Pulmonary artery endothelial cell (primary cell): ENCODE measurements at places on chromosomes 16 and 17. TPM values are rescaled to one million over a fixed set of nuclear protein-coding genes. Genes with fewer than 3 reads are reported as not detected.
A peak's percentile ranks its signal among the peaks of the same experiment; 100 is the strongest.

GRCh38 chr16:35221482-35222185 lies 1762.2 kb downstream of the TP53TG3F start:
- DNase-seq = no peak

The TLCD2 gene
- 1.7 and 1.9 TPM in 2 replicates for total RNA-seq

The CD300H gene
- not detected in 2 replicates for total RNA-seq

The EPOP gene
- 2.6 and 4.2 TPM in 2 replicates for total RNA-seq

DNA sequence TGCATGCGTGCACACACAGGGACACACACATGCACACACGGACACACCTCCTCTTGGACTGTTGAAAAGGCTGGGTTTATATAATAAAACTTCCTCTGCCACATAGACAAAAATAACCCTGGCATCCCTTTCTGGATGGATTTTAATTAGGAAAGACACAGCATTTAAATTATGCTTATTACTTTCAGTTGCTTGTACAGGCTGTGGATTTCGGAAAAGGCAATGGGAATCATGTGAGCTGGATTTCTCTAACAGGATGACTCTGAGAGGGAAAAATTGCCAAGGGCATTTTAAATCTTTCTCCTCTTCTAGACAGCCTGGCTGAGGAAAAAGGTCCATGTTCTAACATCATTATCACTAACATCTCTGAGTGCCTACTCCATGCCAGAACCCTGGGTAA lies 75.9 kb downstream of the HLF start:
- DNase-seq = no peak

- no peak for DNase-seq
Measured at GRCh38 chr17:61416211-61416539, 16.5 kb downstream of the TBX2 start.

The TMIGD1 gene
- not detected in 2 replicates for total RNA-seq

The CLEC3A gene
- total RNA-seq = not detected in 2 replicates

GRCh38 chr17:62059414-62059813 lies 5.7 kb downstream of the MED13 start:
- DNase-seq = no peak

The ACSF3 gene
- total RNA-seq = 27.5 and 32.2 TPM in 2 replicates

The LPCAT2 gene
- 22.9 and 46.5 TPM in 2 replicates for total RNA-seq

The TRPV3 gene
- total RNA-seq = not detected in 2 replicates

- DNase-seq = no peak
Measured at GRCh38 chr16:51538707-51539498, 387.8 kb upstream of the SALL1 start.

DNA sequence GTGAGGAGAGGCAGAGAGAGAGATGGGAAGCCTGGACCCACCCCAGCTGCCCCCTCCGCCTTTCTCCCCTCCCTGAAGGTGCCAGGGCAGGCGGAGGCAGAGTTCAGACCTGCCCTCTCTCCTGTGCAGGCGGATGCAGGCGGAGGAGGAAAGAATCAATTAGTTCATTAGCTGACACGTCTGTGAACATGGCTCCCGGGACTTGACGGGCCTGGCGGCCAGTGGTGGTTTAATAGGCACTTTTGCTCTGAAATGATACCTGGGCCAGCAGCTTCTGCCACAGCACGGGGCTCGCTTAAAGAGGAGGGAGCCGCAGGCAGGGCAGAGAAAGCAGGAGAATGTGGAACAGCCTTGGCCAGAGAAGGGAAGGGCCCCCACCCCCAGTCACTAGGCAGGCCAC lies 98.1 kb downstream of the SDK2 start:
- DNase-seq = no peak

GRCh38 chr16:70713342-70713741 lies 27.5 kb upstream of the MTSS2 start:
- DNase-seq = no peak

DNA sequence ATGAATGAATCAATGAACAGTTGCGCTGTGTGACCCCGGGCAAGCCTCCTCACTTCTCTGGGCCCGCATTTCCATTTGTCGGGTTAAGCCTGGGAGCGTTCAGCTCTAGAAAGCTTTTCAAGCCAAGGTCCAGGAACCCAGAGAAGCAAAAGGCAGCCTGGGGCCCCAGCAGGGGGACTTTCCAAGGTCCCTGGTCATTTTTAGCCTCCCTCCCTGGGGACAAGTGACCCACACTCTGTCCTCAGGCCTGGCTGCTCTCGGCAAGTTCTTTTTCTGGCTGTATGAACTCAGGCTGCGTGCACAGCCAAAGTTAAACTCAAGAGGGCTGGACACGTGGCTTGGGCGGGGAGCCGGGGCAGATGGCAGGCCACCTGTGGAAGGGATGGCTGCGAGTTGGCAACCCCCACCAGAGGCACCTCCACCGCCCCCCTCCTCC lies 41.4 kb upstream of the CIBAR2 start:
- DNase-seq = no peak

GRCh38 chr17:50949128-50949988 lies 83.2 kb upstream of the TOB1 start:
- DNase-seq = no peak

The OTOA gene
- total RNA-seq = 0.11 TPM in 1 of 2 replicates, not detected in the other

DNA sequence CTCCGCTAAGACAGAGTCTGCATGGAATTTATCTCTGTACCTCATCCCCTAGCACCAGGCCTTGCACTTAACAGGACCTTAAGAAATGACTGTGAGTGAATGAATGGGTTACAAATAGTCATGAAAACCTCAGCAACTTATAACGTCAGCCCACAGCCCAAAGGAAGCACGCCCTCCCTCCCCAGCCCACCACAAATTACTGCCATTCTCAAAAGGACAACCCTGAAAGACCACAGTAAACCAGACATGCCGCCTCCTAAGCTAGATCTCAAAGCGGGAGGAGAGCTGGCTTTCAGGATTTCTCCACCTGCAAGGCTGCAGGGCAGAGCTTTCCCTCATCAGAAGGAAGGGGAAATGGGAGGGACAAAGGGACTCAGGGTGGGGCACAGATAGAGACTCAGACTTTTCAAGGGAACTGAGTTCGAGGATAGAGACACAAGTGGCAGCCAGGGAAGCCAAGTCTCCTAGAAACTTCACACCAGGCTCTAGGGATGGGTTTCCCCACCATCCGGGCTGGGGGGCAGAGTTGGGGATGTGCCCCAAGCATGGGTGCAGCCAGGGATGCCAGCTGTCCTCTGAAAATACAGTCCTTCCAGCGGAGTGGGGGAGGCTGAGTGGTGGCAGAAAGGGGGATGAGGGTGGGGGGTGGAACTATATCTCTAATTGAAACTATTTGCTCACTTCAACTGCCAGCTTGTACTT lies 56.7 kb downstream of the PLXDC1 start:
- no peak for DNase-seq

DNA sequence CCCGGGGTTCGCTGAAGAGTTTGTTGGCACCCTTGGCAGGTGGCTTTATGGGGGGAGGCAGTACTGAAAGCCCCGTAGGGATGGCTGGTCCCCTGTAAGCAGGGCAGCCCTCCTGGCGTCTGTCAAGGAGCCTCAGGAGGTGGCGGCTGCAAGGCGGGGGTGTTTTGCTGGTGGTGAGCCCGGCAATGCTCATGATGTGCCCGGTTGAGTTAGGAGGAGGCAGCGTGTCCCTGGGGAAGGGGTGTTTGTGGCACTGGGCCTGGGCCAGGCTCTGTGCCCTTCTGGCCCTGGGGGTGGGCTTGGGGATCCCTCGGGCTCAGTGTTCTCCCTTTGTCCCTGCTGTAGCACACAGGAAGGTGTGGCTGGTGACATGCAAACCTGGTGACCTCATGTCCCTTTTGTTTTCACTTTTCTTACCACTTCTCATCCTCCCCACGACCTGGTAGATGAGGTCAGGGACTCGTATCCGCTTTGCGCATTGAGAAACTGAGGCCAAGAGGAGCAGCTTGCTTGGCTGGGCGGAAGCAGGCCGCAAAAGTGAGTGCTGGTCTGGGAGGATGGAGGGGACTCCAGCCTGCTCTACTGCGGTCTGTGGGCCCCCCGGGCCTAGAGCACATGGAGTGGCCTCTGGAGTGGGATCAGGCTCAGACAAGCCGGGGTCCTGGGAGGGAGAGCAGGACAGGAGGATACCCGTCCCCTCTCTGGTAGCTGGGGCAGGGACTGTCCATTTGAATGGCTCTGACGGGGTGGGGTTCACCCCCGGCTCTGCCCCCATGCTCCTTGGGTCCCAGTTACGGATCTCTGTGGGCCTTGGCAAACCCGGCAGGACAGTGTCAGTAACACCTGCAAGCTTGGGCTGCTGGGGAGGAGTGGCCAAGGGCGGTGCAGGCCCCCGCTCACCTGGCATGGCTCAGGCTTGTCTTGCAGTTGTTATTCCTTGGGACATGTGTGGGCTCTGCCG lies 2.2 kb downstream of the SNN start:
- no peak for DNase-seq

The NPIPB13 gene
- 0.46 and 1.4 TPM in 2 replicates for total RNA-seq

The DLG4 gene
- total RNA-seq = 11.3 and 12.5 TPM in 2 replicates

GRCh38 chr17:81043725-81044427 lies 8.9 kb downstream of the BAIAP2 start:
- no peak for DNase-seq

DNA sequence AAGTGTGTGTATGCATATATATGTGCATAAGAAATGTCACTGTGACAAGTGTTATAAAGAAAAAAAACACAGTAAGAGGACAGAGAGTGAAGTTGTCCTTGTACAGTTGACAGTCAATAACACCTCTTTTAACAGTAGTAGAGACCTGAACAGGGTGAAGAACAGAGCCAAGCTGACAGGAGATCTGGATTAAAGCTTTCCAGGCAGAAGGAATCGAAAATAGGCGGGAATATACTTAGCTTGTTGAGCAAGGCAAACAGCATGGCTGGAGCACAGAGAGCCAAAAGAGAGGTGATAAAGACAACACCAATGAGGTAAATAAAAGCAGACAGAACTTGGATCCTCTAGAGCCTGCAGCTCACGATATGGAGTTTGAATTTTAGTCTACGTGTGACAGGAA lies 64.8 kb downstream of the KANSL1 start:
- no peak for DNase-seq

GRCh38 chr17:42536048-42536371 lies at the start of gene NAGLU:
NAGLU (plus strand) TSS chr17:42536241; CDS start chr17:42536273, 32 bp downstream.
- peak; percentile 58 for DNase-seq

DNA sequence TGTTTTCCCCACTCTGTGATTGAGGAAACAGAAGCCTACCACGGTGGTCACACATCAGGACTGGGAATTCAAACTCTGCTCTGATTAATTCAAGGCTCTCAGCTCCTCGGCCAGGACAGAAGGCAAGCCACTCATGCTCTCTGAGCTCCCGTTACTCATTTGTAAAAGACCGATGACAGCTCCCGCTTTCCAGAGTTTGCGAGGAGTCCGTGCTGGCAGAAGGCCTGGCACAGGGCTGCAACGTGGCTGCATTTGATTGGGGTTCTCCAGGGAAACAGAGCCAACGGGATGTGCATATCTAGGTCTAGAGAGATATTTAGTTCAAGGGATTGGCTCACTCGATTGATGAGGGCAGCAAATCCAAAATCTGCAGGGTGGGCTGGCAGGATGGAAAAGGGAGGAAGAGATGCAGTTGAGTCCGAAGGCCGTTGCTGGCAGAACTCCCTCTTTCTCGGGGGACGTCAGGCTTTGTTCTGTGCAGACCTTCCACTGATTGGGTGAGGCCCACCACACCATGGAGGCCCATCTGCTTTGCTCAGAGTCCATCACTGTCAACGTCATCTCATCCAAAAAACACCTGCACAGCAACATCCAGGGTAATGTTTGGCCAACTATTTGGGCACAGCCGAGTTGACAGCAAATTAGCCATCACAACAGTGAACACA lies 215.5 kb upstream of the RPL38 start:
- DNase-seq = no peak

DNA sequence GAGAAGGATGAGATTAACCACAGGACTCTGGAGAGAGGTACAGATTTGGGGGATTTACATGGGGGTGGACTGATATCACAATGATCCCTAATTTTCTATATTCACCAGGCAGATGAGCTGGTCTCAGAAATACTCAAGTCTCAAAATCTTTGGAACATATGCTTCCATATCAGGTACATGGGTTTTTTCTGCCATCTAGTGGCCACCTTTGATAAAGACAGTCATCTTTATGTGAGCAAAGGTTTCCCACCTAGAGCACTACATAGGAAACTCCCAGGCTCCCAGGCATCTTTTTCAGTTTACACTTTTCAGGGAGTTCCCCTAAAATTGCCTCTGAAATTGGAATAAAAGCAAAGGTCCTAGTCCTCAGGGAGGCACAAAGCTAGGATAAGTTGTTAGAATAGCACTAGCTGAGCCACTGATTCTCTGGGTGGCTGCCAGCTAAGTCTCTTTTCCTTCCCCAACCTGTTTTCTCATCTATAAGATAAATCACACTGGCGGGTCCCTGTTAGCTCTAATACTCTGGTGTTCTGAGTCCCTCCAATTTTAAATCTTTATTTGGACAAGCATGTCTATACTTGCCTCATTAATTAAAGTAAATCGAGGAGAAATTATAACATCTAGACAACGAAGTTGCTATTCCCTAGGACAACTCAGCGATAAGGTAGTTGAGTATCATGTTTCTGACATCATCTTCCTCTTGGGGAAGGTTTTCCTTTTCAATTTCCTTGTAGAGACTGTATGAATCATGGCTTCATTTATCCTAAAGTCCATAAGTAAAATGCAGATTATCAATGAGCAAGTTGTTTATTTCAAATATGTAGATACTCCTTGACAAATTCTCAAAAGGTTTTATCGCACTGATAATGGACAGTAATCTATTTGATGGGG lies 19.0 kb upstream of the MON1B start:
- peak; percentile 20 for DNase-seq

- no peak for DNase-seq
Measured at GRCh38 chr16:70156207-70156978, 17.2 kb upstream of the CLEC18C start.

- peak; percentile 11 for DNase-seq
Measured at GRCh38 chr17:69967910-69968411, 107.1 kb upstream of the KCNJ16 start.

DNA sequence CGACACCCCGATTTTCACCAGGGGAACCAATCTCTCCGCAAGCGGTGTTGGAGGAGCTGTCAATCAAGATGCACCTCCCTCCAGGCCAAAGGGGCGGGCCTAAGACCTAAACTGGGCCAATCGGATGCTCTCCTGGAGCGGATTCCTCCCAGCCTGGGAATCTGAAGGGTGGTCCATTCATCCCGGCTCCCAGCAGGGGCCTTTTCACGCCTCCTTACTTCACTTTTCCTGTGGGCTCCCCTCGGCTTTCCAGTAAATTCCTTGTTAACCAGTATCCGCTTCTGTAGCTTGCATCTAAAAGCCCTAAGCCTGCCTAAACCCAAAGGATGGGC lies 17.1 kb downstream of the C16orf74 start:
- no peak for DNase-seq

GRCh38 chr17:50573866-50574611 lies 13.5 kb downstream of the CACNA1G start:
- no peak for DNase-seq

The CRISPLD2 gene
- 0.07 and 0.13 TPM in 2 replicates for total RNA-seq

DNA sequence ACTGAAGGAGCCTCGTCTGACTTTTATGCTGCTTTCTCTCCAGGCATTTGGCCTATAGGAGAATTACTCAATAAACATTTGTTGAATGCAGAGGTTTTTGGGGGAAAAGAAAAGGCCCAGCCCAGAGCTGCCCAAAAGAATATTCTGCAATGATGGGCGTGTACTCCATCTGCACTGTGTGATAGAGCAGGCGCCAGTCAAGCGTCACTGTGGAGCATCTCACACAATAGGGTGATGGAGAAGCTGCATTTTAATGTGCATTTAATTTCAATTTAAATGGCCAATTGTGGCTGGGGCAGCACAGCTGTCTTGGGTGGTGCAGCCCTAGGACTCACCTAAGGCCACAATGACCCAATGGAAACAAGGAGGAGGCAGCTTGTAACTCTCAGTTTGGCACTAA lies 20.6 kb downstream of the GLYR1 start:
- DNase-seq = no peak

- DNase-seq = no peak
Measured at GRCh38 chr16:26688105-26688504, 378.6 kb upstream of the C16orf82 start.
